ENCODE measurements at places on chromosomes 13 and 19.
A peak's percentile ranks its signal among the peaks of the same experiment; 100 is the strongest.

- DNase-seq: no peak
Observed at GRCh38 chr13:42650506-42650905, 76.6 kb downstream of the TNFSF11 start.

- DNase-seq: no peak
Observed at GRCh38 chr19:49188626-49189200, 31.1 kb downstream of the TRPM4 start.

DNA sequence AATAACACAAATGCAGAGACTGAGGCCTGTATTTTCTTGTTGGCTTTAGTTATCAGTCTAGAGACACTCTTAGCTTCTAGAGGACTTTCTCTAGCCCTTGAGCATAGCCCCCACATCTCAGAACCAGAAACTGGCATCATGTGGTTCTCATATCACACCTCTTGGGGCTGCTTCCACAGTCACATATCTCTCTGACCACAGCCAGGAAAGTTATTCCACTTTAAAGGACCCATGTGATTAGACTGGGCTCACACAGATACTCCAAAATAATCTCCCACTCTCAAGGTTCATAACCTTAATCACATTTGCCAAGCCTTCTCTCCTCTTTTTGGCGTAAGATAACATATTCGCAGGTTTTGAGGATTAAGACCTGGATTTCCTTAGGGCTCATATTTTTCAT is 846.9 kb upstream of the MIR17HG start:
- DNase-seq: no peak

- no peak for DNase-seq
Observed at GRCh38 chr19:18109341-18109732, 11.8 kb downstream of the MAST3 start.

DNA sequence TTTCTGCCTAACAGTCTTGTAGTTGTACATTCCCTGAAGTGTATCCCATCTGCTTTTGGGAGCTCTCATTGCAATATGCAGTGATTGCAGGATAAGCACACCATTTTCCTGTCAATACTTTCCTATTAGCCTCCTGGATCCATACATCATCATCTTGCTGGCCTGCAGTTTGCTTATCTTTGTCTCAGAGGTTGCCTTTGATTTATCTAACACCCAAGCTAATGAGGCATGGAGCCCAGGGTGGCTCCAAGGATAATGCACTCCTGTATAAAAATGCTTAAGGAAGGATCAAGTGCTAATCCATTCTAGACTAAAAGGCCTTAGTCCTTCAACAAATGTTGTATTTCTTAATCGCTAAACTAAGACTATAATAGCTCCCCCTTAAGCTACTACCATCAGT is 161.6 kb upstream of the OBI1 start:
- no peak for DNase-seq

DNA sequence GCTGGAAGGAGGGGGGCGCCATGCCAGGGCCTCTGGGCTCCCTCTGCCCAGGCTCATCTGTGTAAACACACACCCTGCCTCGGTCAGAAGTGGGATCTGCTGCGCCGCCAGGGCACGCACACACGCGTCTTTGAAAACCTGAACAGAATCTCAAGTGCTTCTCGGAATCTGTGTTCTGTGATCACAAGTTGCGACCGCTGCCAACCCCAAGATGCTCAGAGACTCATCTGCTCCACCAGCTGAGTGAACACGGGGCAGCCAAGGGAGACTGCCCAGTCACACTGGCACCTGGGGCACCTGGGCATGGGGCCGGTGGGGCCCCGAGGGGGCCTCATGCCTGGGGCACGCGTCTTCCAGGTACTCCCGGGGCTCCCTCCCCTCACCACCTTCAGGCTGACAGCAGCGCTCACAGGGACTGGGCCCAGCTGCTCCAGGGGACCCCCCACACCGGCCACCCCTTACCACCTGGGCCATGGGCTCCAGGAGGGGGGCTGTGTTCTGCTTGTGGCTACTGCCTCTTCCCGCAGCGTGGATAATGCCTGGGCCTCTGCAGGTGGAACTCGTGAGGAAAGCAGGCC is 59.0 kb downstream of the KLF2 start:
- DNase-seq: no peak

DNA sequence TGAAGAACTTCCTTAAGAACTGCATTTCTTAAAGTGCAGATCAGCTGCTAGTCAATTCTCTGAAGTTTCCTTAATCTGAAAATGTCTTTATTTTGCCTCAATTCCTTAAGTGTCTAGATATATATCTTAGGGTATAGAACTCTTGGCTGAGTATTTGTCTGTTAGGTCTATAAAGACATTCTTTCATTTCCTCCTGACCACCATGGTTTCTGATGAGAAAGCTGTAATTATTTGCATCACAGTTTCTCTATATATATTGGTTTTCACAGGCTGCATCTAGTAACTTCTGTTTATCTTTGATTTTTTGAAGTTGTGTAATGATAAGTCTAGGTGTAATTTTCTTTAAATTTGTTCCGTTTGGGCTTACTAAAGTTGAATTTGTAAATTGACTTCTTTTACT is 15.2 kb downstream of the NDFIP2 start:
- no peak for DNase-seq

GRCh38 chr19:18596752-18597157 is 8.2 kb downstream of the REX1BD start:
- DNase-seq: no peak

GRCh38 chr13:24250376-24251057 is 58.9 kb upstream of the C1QTNF9 start:
- DNase-seq: no peak

DNA sequence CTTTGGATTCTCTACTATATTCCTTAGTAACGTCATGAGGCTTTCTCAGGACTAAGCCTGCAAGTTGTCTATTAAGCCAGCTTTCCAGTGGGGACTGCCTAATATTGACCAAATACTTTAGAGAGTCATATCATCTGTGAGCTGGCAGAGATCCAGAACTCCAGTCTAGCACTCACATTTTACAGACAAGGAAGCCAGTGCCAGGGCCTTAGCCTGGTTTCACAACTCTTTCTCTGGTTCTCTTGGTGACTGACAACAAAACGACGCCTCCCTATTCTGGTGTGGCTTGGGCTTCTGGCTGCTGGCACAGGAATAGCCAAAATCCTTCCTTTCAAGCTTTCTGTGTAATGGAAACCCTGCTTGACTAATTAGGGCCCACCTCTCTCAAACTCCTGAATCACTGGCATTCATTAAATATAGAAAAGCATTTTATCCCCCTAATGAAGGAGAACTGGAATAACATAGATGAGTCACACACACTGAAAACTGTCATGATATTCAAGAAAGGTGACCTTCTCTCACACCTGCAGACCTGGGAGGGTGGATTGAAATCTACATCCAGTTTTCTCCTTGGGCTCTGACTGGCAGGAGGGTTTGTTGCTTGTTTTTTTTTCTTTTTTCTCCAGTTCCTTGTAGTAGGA is 75.2 kb upstream of the UBL3 start:
- peak; percentile 35 for DNase-seq

DNA sequence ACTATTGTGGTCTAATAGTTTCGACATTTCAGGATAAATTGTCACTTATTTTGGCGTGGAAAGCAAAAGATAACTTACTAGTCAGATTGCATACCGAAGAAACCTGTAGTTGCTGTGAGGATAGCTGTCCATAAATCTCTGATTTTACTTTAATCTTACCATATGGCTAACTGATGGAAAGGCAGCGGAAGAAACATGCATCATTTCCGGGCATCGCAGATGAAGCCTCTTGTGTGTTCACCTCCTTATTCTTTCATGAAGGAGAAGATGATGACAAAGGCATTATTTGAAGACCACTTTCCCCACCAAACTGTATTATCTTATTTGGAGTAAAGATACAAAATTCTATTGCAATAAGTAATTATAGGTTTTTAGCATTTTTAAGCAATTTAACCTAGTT is 763.6 kb upstream of the SLITRK6 start:
- no peak for DNase-seq

- DNase-seq: no peak
Observed at GRCh38 chr19:2084993-2085720, 11.0 kb downstream of the MOB3A start.

GRCh38 chr13:111854403-111854802 is 212.5 kb upstream of the SOX1 start:
- DNase-seq: no peak

DNA sequence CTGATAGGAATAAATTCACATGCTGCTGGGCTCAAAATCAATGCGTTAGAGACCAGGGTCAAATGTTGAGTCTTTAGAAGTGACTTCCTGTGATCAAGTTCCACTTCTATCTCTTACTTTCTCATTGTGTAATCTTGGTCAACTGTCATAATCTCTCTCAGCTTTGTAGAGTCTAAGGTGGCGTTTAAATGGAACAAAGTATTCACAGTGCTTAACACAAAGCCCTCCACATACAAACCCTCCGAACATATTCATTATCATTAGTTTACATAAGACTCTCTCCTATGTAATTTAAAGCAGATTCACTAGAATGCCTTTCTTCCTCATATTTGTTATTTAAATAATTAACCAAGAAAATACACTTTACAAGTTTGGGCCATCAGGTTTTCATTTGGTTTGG is 1044.1 kb downstream of the EFNB2 start:
- DNase-seq: no peak

GRCh38 chr13:113728571-113729054 is 30.4 kb upstream of the TMEM255B start:
- no peak for DNase-seq

- DNase-seq: no peak
Observed at GRCh38 chr13:27622102-27622820, 569 bp downstream of the POLR1D start.

DNA sequence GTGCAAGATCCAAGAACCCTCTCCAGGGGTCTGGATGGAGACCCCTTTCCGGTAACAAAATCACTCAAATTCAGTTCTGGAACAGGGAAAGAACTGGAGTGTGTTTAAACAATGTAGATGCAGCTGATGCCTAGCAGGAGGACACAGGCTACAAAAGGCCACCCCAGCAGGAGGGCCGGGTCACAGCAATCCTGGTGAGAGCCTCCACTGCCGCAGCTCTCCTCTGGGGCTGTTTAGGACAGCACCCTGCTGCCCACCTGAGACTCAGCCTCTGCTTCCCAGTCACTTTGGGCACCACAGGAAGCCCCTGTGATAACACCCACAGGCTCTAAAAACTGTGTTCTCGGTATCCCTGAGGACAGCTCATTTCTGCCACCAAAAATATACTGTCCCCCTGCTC is 318.7 kb upstream of the NBEA start:
- no peak for DNase-seq

All from hindlimb muscle (tissue), 1 donor.